ENCODE measurements at places on chromosomes 4 and X. TPM values are rescaled to one million over a fixed set of nuclear protein-coding genes. Genes with fewer than 3 reads are reported as not detected.

The TEX11 gene
- not detected for total RNA-seq

The TRIML2 gene
- total RNA-seq: not detected

The MTNR1A gene
- total RNA-seq: not detected

The SH3D19 gene
- total RNA-seq: 43.0 TPM

The PRDM5 gene
- total RNA-seq: 6.1 TPM

The ANXA10 gene
- total RNA-seq: not detected

The CCDC158 gene
- total RNA-seq: not detected

The IL1RAPL1 gene
- not detected for total RNA-seq

The SSX2B gene
- total RNA-seq: not detected

The TMEM156 gene
- 0.92 TPM for total RNA-seq

The XAGE2 gene
- total RNA-seq: not detected

The GPC4 gene
- total RNA-seq: not detected

The APEX2 gene
- 11.4 TPM for total RNA-seq

The RASGEF1B gene
- 0.95 TPM for total RNA-seq

The PLS3 gene
- total RNA-seq: 457 TPM

The MAP3K15 gene
- total RNA-seq: 0.13 TPM

The GUF1 gene
- 14.2 TPM for total RNA-seq

The TBC1D14 gene
- 33.6 TPM for total RNA-seq

The ADH7 gene
- not detected for total RNA-seq

The HTRA3 gene
- 6.5 TPM for total RNA-seq

The ETDB gene
- total RNA-seq: not detected

The CENPVL2 gene
- total RNA-seq: not detected

The PLAC8 gene
- 0.33 TPM for total RNA-seq

The ZNF185 gene
- 33.3 TPM for total RNA-seq

The APOO gene
- total RNA-seq: 11.6 TPM

The CDS1 gene
- total RNA-seq: under 0.01 TPM

The ABLIM2 gene
- 1.1 TPM for total RNA-seq

The PHEX gene
- total RNA-seq: 1.1 TPM
